ENCODE measurements at places on chromosomes 5 and 9.

DNA sequence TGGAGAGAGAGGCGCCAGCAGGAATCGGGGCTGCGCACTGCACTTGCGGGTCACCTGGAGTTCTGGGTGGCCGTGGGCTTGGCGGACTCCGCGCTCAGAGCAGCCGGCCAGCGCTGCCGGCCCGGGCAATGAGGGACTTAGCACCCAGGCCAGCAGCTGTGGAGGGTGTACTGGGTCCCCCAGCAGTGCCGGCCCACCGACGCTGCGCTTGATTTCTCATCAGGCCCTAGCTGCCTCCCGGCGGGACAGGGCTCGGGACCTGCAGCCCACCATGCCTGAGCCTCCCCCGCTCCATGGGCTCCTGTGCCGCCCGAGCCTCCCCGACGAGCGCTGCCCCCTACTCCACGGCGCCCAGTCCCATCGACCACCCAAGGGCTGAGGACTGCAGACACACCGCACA is 325.6 kb downstream of the ACTL7B start:
- no peak for DNase-seq

GRCh38 chr9:14561929-14562405 is 131.3 kb downstream of the ZDHHC21 start:
- no peak for DNase-seq

- no peak for DNase-seq
Measured at GRCh38 chr9:22148876-22149637, 140.0 kb upstream of the CDKN2B start.

- DNase-seq = no peak
Measured at GRCh38 chr5:89297066-89297465, 414.1 kb upstream of the MEF2C start.

DNA sequence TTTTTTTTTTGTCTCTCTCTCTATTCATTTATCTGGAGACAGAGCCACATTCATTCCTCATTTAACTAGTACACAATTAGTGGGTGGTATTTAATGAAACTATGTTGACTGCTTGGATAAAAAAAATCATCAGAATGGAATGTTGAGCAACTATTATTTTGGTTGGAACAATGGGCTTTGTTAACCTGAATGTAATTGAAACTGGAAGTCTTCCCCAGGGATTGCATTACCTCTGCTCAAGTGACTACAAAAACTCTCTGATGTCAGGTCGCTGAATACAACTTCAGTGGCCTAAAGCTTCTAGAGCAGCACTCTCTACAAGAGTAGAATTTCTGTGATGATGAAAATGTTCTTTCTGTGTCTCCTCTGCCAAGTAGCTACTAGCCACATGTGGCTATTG is 295.8 kb downstream of the DEPDC1B start:
- no peak for DNase-seq

DNA sequence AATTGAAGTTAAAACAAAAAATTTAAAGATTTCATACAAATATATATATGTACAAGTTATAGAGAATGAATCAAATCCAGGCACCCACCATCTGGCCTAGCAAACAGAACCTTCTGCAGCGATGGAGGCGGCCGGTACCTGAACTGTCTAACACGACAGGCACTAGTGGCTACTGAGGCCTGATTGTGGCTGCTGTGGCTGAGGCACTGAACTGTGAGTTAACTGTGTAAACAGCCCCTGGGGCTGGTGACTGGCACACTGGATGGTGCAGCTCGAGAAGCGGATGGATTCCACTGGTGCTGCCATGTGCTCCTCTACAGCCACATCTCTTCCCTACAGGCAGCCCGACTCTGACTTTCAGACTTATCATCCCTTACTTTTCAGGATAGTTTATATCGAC is 82.4 kb downstream of the RAPGEF1 start:
- DNase-seq = peak; percentile 31

Measured in activated CD4-positive, alpha-beta T cell treated with anti-CD3 and anti-CD28 coated beads for 48 hours (primary cell).